ENCODE measurements at places on chromosomes 1 and 21. TPM values are rescaled to one million over a fixed set of nuclear protein-coding genes. Genes with fewer than 3 reads are reported as not detected.

Gene KLHDC9
- polyA plus RNA-seq = 0.86 TPM

DNA sequence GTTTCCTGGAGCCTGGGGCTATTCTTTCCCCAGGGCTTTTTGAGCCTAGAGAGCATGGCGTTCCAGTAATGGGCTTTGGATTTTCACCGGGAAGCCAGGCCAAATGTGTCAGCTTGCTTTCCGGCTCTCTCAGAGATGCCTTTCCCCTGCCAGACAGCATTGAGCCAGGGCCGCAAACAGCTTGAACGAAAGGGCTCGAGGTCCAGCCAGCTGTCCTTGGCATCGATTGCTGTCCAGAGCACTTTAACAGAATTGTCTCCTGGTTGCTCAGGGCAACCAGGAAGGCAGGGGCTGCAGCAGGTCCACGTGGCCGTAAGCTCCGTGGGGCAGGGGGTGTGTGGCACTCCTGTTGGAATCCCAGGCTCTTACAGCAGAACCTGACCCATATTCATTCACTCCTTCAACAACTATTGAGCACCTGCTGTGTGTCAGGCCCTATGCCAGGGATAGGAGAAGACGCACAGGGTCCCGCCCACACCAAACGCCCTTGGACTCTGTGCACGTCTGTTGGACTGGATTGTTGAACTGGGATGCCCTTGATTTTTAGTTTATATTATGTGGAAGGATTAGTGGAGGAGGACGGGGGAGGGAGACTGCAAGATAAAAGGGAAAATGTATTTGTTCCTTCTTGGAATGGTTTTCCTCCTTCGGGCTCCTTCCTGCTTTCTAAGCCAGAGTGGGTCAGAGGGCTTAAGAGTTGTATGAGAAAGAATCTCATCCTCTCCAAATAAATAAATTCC lies 38.7 kb upstream of the EFHD2 start:
- DNase-seq = peak; percentile 87

DNA sequence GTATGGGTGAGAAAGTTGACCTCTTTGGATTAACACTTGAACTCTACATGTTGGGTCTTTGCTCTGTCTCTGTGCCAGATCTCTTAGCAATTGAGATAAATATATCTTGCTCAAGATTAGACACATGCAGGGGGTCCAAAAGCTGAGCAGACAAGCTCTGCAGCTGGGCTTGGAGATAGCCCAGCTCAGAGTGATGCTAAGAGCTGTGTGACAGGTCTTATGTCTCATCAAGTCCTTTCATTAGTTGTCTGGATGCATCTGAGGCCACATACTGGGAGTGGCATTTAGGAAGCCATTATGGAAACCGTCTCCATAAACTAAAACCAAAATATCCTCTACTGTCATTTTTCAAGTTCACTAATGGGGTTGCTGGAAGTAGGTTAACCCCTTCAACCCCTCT lies 289.4 kb upstream of the DUSP10 start:
- DNase-seq = no peak

DNA sequence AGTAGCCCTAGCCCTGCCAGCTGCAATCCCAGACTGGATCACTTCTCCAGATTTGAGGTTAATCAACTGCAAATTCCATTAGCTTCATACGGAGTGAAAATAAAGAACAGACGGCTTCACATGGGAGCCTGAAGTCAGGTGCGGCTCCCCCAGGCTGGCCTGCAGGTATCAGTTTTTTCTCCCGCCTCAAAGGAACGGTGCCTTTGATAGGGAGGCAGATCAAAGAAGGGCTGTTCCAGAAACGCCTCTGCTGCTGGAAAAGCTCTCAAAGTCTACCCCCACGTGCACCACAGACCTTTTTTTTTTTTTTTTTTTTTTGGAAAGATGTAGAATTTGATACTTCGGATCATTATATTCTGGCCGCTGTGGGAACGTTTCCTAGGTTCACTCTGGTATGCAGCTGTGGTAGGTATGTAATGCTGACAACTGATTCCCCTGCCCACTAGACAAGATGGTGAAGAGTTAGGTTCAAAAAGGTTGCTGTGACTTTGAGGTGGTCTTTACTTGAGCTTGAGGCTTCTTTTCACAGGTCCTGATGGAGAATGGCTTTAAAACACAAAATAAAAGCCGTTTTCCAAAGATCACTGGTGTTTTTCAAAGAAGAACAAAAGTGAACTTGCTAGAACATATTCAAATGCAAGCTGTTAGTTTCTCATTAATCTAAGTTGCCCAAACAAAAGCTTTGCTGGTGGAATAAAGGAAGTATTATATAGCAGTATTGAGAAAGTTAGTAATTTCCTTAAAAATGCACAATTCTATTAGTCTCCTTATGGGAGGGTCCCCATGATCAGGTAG lies 189.0 kb upstream of the NFIA start:
- DNase-seq = no peak

Gene PRAMEF25
- not detected for polyA plus RNA-seq

Gene SLC25A34
- 7.2 TPM for polyA plus RNA-seq

Gene PACC1
- 6.5 TPM for polyA plus RNA-seq

- DNase-seq = no peak
These were observed 127.9 kb downstream of the URB2 start for GRCh38 chr1:229753764-229754551.

GRCh38 chr1:155026588-155026987 lies 7.0 kb downstream of the DCST2 start:
- no peak for DNase-seq

GRCh38 chr1:223109581-223110026 lies 33.4 kb downstream of the TLR5 start:
- no peak for DNase-seq

- no peak for DNase-seq
These were observed 22.8 kb downstream of the NEK7 start for GRCh38 chr1:198179556-198179981.

Gene ZNF695
- 1.3 TPM for polyA plus RNA-seq

GRCh38 chr1:150066328-150066727 lies 1.2 kb upstream of the VPS45 start:
- DNase-seq = no peak

- no peak for DNase-seq
These were observed 273.1 kb downstream of the MATN1 start for GRCh38 chr1:30450148-30450817.

DNA sequence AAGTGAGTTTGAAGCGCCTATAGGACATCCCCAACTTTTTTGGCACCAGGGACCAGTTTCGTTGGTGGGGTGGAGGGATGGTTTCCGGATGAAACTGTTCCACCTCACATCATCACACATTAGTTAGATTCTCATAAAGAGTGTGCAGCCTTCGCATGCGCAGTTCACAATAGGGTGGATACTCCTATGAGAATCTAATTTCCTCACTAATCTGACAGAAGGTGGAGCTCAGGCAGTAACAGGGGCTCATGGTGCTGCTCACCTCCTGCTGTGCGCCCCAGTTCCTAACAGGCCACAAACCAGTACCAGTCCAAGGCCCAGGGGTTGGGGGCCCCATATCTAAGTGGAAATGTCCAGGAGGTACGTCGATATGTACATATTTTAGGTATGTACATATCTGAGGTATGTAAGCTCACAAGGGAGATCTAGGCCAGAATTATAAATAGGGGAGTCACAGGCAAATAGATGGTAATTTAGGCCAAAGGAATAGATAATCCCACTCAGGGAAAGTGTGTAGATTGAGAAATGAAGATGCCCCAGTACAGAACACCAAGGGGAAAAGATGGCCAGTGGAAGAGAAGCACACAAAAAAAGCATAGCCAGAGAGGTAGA lies 27.5 kb upstream of the RASAL2 start:
- no peak for DNase-seq

GRCh38 chr1:229643996-229644745 lies 18.1 kb downstream of the URB2 start:
- no peak for DNase-seq

Gene CRYAA
- 0.34 TPM for polyA plus RNA-seq

Gene PPIAL4G
- polyA plus RNA-seq = 0.06 TPM

- no peak for DNase-seq
These were observed 10.8 kb downstream of the NTMT2 start for GRCh38 chr1:170156594-170156993.

Data from hindlimb muscle (tissue), 1 donor.